ENCODE measurements at places on chromosomes 1 and 21.
A peak's percentile ranks its signal among the peaks of the same experiment; 100 is the strongest.

DNA sequence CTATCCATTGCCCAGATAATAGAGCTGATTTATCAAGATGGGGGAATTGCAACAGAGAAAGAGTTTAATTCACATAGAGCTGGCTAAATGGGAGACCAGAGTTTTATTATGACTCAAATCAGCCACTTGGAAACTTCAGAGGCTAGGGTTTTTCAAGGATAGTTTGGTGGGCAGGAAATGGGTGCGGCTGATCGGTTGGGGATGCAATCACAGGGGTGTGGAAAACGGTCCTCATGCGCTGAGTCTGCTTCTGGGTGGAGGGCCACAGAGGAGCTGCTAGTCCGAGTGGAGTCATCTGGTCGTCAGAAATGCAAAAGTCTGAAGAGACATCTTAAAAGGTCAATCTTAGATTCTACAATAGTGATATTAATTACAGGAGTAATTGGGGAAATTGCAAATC is 32.0 kb upstream of the FAM89A start:
- DNase-seq: no peak

DNA sequence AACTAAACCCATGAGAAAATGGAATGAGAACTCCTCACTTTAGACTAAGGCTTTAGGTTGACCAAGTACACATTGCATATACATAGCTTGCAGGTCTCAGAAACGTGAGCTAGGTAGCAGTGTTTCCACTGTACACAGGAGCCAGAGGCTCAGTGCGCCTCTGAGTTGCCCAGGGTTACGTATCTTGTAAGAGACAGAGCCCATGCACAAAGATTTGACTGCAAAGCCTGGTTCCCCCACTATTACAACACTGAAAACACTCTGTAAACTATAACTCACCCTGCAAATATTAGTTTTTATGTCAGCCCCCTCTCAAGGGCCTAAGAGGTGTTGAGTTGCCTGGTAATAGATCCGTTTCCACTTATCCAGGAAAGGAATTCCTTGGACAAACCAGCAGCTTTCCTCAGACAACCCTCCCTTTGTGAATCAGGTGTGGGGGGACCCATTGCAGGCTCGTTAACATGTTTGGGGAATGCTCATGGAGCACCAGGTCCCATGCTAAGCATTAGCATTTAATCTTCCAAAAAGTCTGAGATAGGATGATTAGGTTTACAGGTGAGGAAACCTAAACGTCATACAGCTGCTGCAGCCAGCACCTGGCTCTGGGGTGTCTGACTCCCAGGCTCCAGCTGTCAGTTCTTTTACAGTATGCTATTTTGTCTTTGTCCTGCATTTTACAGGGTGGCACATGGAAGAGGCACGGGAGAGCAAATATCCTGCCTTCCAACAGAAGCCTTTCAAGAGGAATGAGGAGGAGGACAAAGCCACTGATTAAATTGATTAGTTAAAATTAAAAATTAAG is 25.7 kb downstream of the TENT5C start:
- no peak for DNase-seq

DNA sequence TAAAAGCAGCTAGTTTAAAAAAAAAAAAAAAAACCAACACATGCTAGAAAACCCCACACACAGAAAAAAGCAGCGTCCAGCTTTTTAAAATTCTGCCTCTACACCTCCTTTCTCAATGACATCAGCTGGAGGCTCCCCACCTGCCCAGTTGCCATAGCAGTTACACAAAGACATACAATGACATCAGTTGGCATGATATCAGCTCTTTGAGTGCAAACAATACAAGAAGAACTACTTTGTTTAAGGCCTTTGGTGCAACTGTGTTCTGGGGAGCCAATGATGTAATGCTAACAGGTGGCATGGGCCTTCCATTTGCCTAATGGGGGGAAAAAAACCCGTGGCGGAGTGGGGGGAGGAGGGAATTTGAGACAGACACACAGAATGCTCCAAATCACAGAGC is 32.9 kb downstream of the DUSP10 start:
- peak; percentile 53 for DNase-seq

- no peak for DNase-seq
These were observed 70.2 kb downstream of the UCK2 start for GRCh38 chr1:165897326-165898303.

DNA sequence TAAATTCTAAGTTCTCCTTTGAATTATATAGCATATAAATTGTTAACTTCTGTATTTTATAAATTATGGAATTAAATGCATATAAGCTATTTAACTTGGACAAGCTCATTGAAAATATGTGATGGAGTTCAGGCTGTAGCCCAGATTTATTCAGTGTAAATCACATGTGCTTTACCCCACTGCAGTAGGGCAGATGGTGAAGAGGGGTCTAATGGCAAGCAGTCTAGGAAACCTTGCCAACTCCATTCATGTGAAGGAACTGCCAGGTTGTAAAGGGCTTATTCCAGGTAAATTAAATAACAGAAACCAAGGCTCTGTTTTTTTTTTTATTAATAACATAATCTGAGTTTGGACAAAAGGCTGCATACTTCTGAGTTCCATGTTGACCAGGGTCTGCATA is 243.2 kb downstream of the NCAM2 start:
- no peak for DNase-seq

DNA sequence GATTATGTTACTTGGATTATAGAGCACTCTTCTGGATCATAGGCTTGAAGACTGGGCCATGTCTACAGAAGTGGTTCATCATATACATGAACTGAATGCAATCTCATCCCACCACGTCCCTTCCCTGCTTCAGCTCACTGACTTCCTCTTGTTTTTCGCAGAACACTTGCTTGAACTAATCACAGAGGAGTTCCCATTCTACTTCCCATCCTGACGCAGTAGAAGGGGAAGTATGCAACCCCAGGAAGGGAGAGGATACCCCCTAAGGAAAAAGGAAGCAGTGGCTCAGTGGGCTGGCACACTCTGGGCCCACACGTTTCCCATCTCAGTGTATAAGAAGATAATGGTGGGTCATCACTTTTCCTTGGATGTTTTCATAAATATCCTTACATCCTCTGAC is 36.2 kb downstream of the CASQ2 start:
- no peak for DNase-seq

DNA sequence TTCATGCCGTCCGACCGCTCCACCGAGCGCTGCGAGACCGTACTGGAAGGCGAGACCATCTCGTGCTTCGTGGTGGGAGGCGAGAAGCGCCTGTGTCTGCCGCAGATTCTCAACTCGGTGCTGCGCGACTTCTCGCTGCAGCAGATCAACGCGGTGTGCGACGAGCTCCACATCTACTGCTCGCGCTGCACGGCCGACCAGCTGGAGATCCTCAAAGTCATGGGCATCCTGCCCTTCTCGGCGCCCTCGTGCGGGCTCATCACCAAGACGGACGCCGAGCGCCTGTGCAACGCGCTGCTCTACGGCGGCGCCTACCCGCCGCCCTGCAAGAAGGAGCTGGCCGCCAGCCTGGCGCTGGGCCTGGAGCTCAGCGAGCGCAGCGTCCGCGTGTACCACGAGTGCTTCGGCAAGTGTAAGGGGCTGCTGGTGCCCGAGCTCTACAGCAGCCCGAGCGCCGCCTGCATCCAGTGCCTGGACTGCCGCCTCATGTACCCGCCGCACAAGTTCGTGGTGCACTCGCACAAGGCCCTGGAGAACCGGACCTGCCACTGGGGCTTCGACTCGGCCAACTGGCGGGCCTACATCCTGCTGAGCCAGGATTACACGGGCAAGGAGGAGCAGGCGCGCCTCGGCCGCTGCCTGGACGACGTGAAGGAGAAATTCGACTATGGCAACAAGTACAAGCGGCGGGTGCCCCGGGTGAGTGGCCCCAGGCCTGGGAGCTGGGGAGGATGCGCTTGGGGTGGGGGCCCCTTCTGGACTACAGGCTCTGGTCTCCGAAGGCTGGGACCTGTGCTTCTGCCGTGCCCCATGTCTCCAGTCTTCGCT is 1.1 kb downstream of the SKI start:
- peak; percentile 60 for DNase-seq

GRCh38 chr1:21192871-21193270 is 16.2 kb upstream of the EIF4G3 start:
- no peak for DNase-seq

GRCh38 chr1:229661022-229661877 is 35.2 kb downstream of the URB2 start:
- peak; percentile 73 for DNase-seq

DNA sequence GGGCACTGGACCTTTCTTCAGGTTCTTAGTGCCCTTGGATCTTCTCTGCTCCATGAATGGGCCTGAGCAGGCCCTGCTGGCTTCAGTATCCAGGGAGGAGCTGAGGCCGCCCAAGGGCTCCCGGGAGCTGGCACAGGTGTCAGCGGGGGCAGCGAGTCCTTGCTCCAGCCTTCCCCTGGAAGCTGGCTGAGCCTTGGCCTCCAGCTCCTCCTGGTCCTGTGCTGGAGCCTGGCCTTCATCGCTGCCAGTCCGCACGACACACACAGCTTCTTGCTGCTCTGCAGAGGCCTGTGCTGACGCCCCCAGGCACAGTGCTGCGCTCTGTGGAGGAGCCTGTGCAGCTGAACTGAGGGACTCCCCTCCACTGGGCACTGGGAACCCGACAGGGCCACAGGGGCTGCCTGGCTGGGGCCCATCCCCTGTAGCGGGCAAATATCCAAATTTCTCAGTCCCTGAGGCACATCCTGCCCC is 1.7 kb downstream of the SPOCD1 start:
- no peak for DNase-seq

DNA sequence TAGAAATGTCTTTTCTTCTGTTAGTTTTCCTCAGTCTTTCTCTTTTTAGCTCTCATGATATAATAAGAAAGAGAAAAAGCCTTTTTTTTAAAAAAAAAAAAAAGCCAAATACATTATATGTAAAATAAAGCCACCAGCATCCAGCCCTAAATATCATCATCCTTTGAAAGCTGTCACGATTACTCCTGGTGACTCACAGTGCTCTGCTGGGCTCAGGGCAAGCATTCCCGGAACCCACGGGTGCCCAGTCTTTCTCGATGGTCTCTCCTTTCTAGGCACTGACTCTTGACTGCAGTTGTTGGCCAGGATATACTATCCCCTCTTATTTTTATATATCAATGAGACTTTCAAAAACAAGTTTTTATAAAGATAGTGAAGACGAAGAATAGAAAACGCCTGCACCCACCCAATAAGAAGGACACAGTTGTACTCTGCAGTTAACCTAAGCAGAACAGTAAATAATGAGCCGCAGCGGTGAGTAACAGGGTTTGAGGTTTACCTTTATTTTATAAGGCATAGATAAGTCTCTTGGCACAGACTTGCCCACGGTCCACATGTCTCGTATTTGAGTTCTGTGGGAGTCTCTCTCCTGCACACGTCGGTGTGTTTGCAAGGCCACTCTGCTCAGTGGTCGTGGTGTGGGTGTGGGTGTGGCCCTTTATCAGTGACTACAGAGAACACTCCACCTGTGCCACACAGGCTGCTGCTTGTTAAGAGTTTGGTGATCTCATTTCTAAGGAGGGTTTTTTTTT is 15.7 kb upstream of the MX2 start:
- no peak for DNase-seq
